ENCODE measurements at places on chromosomes 5 and 9.

DNA sequence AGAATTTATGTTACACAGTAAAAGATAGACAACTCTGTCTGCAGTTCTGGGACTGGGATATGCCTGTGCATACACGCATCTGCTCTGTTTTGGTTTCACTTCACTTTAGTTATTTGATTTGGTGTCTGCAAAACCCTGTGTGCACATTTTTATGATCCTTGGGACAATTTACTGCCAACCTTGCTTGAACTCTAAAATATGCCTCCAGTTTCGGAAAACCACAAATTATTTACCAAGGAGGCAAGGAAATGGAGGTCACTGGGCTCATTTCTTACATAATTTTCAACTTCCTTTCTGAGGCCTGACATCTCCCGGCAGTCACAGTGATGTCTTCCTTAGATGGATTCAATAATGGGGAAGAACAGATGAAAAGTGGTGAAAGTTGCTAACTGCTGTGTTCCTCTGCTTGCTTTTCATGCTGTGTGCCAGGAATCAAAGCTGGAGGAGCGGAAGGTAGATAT is 61.2 kb upstream of the TAF11L2 start:
- DNase-seq = no peak

DNA sequence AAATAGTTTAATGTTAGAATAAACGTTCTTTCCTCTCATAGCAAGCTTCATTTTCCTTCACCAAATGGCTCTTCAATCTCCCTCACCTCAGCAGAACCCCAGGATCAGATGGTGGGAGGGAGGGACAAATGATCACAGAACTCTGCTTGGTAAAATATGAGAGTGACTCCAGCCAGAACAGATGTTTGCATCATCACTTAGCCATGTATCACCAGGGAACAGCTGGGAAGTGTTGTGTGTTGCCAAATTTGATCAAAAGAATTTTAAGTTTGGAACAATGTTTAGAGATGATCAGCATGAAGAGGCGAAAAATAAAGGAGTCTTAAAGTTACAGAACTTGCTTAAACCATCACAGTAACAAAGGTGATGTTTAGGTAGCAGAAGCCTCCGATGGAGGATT is 115.7 kb downstream of the FRMD3 start:
- DNase-seq = no peak

DNA sequence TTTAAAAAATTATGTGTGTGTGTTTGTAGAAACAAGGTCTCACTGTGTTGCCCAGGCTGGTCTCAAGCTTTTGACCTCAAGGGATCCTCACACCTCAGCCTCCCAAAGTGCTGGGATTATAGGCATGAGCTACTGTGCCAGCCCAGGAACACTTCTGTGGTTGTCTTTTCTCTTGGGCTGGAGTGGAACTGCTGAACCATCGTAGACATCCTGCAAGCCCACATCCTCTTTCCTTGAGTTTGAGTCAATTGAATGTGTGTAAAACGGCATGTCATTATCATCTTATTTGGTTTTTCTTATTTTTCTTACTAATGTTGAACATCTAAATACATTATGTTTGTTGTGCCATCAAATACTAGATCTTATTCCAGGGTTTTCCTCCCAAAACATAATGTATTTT is 40.0 kb downstream of the EHMT1 start:
- no peak for DNase-seq

DNA sequence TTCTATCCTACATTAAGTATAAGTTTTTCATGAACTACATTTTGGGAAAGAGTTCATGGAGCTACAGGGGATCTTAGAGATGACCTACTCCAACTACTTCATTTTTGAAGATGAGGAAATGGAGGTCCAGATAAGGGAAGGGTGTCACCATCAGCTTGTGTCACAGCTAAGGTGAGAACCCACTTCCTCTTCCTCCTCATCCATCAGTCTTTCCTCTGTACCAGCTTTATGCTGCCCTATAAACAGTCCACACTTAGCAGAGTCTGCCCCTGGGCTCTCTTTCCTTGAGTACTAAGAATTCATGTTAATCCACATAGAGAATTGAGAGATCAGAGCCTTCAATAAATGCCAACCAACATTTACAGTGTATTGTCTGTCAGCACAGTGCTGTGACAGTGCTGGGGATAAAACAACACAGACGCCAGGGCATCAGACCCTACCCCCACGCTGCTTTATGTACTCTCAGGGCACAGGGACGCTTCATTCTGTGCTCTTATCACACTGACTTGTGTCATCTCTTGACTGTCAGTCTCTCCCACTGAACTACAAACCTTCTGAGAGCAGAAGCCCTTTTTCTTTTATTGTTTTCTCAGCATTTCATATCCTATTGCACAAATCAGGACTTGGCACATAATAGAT is 22.1 kb downstream of the ADRB2 start:
- DNase-seq = no peak

DNA sequence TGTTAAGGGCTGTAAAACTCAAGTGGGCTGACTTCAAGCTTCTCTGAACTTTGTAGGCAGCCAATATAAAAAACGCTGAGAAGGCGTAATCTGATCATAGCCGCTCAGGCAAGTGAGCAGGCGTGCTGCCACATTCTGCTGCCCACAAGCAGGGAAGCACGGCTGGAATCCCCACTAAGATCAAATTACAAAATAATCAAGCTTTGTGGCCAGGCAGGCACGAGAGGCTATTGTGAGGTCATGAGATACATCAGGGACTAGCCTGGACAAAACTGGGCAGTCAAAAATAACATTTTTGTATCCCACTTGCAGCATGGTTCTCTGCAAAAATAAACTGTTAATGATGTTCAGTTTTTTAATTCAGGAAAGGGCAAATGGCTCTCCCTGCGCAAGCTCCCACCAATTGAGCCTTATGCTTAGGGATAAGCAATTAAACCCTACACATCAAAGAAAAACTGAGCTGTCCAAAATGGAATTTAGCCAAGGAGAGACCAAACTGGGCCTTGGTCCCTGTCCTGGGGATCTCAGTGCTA is 64.0 kb downstream of the POU5F2 start:
- DNase-seq = no peak

GRCh38 chr5:132251220-132251725 is 6.2 kb upstream of the PDLIM4 start:
- DNase-seq = no peak

DNA sequence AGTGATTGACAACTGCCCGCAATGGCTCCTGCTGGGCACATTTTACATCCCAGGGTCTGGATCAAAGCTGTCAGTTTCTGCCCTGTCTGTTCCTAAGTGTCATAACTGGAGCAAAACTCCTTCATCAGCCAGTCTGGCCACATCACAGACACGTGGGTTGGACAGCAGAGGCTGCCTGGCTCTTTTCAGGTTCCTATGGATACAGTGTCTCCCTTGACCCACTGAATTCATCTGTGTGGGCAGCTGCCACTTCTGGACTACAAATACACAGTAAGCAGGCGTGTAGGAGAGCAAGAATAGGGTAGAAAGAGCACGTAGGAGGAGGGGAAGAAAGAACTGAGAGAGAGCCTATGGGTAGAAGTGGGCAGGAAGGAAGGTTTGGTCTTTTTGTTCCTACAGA is 238.0 kb downstream of the ENC1 start:
- DNase-seq = no peak

DNA sequence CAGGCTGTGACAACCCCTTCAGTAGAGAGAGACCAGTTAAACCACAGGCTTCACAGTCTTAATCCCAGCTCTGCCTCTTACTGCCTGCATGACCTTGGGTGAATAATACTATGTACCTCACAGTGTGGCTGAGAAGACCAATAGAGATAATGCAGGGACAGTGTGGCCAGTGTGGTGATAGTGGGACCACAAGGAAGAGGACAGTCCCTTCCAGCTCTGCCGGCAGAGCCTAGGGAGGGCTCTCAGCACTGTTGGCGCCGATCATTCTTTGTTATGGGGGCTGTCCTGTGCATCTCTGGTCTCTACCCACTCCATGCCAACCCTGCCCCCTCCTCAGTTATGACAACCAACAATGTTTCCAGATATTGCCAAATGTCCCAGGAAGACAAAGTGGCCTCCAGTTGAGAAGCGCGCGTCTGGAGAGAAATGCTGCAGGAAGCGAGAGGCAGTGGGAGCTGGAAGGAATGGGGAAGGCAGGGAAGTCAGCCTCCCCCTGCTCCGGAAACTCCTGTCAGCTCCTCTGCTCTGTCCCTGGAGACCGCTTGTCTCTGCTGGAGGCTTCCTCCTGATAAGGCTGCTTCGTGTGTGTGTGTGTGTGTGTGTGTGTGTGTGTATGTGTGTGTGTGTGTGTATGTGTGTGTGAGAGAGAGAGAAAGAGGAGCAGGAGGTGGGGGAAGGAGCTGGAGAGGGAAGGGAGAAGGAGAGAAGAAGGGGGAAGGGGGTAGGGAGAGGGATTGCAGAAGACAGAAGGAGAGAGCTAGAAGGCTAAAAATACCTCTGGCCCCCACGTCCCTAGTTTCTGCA is 31.8 kb upstream of the FABP6 start:
- no peak for DNase-seq

DNA sequence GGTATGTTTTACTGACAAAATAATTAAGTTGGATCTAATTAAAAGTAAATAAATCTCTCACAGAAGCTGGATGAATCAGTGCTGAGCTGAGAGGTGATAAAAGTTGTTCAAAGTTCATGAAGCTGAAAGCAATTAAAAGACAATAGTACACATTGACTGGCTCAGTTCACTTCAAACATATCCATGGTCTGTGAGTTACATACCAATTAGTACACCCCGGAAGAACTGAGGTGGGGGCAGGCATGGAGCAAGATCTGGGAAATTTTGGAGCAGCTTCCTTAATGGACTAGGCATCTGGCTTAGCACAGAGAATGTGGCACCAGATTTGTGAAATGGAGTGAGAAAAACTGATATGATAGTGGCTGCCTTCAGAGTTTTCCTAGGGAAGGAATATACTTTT is 152.7 kb downstream of the ATP10B start:
- no peak for DNase-seq

GRCh38 chr5:125056671-125057485 is 310.4 kb upstream of the ZNF608 start:
- no peak for DNase-seq

DNA sequence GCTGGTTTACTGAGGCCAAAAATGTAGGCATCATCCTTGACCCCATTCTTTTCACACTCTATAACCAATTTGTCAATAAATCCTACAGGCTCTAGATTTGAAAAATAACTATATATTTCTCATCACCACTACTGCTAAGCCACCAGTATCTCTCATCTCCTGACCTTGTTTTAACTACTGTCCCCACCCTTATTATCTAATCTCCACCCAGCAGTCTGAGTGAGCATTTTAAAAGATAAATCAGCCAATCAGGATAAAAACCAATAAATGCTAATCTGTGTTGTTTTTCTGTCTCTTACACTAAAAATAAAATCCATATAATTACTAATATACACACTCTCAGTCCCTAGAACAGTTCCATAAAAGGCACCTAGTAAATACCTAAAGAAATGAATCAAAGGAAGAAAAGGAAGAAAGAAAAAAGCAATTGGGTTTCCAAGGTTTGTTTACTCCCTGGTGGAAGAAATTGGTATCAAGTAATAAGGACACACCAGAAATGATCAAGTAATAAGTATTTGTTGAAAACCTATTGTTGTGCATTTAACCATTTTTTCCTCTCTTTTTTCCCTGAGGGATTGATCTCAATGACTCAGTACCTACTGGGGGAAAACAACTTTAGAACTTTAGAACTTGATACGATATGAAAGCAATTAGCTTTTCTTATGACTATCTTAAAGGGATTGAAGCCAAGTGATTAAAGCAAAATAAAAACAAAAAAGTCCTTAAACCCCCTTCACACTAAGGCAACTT is 19.3 kb downstream of the MRPS27 start:
- DNase-seq = no peak

- DNase-seq = no peak
These were observed 18.6 kb downstream of the BRD3 start for GRCh38 chr9:134049236-134049635.

- DNase-seq = no peak
These were observed 46.1 kb upstream of the ANKH start for GRCh38 chr5:14917719-14918118.

- DNase-seq = no peak
These were observed 75.3 kb upstream of the GGTA1 start for GRCh38 chr9:121574774-121575519.

Data from activated CD8-positive, alpha-beta memory T cell treated with anti-CD3 and anti-CD28 coated beads for 1 hour (primary cell).